ENCODE measurements at places on chromosomes 5 and 9.
A peak's percentile ranks its signal among the peaks of the same experiment; 100 is the strongest.

DNA sequence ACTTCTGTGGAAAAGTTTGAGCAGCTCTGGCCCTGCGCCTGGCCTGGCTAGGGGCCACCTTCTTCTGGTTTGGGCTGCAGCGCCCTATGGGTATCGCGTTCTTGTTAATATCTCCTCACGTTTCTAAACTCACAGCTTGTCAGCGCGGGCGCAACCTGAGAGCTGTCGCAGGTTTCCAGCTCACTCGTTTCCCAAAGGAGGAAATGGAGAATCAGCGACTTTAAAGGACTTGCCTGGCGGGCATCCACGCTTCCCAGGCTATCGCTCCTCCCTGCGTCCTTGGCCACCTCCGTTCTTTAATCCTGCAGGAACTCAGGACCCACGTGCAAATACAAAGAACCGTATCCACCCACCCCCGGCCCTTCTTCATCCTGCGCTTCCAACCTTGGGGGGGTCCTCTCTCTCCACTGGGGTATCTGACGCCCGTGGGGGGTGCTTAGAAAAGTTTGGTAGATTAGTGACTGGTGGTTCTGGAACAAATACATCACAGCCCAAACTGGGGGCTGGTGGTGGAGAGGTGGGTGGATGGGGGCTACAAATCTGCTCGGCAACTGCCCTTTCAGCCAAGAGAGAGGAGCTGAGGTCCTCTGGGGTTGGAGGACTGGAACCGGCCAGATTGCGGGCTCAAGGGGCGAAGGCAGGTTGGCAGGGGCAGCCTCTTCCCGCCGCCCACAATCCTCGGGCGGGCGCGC is 578 bp upstream of the PSAT1 start:
- DNase-seq, result peak; percentile 37

- DNase-seq, result no peak
Observed at GRCh38 chr9:137296670-137297664, 5.1 kb downstream of the NRARP start.

DNA sequence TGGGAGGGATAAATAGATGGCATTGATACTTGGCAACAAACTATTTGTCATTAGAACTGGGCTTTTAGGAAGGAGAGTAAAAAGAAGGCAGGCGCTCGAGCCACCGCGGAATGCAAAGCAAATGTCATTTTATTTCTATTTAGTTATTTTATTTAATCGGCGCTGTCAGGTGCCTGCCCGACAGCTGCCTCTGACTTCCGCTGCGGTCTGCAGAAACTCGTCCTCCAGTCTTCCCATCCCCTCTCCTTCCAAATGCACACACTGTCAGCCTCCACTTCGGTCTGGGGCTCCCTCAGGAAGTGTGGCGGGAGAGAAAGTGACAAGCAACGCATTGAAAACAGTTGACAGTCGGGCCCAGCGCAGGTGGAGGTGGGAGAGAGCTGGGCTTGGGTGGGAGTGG is 29.3 kb downstream of the ASS1 start:
- no peak for DNase-seq

DNA sequence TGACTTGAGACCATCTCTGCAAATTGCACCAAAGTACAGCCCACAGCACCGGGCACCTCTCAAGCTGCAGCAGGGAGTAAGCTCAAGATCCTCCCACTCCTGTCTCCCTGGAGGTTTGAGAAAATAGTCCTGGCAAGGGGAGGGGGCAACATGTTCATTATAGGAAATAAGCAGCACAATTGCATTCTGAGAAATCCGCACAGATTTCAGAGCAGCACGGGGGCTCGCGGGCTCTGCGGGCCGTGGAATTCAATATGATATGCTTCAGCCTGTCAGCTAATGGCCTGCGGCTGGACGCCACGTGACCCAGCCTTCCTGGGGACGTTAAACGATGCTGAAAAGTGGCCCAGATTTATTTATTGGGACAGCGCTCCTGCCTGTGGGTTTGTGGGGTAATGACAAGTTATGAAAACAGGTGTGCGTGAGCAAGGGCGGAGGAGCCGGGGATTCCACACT is 156.4 kb downstream of the DAB2IP start:
- no peak for DNase-seq

DNA sequence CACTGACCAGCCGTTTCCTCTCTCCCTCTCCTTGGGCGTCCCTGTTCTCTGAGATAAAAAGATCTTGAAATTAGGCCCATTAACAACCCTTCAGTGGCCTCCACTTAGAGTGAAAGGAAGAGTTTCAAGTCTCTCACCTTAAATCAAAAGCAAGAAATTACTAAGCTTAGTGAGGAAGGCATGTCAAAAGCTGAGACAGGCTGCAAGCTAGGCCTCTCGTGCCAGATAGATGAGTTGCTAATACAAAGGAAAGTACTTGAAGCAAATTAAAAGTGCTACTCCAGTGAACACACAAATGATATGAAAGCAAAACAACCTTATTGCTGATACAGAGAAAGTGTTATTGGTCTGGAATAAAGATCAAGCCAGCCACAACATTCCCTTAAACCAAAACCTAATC is 331.3 kb upstream of the SEMA6A start:
- no peak for DNase-seq

GRCh38 chr5:145591578-145591977 is 243.6 kb downstream of the PRELID2 start:
- DNase-seq, result no peak

- DNase-seq, result peak; percentile 12
Observed at GRCh38 chr9:36862206-36863145, 171.6 kb downstream of the PAX5 start.

- DNase-seq, result no peak
Observed at GRCh38 chr5:153753645-153754432, 263.4 kb downstream of the GRIA1 start.

DNA sequence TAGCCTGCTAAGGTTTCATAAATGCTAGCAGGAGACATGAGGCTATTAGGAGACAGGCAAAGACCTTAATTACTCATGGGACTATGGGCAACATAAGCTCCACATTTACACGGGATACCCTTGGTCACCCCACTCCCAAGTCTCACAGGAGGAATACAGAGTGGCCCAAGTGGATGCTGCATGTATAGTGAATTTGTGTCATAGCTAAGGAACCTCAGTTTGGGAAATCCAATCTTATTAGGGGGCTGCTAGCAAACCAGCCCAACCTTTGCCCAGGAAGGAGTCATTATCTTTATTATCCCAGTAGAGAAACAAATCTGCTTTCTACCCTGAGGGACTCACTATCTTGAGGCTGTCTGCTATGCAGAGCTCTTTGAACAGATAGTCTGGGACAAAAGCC is 405.9 kb downstream of the KIAA0825 start:
- DNase-seq, result no peak

DNA sequence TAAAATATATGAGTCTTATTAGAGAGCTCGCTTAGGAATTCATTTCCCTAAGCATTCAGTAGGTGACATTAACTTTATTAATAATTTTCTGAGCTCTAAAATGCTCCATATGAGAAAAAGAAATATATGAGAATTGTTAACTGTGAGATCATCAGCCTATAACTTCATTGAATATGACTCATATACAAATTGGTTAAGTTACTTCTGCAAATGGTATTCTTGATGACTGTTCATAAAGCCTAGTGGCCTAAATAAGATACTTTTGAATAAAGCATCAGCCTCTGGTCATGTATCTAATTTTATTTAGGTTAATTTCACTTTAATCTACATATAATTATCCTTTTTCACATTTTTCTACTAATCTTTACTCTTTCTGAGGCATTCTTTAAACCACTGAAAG is 710.2 kb upstream of the ACO1 start:
- no peak for DNase-seq

- no peak for DNase-seq
Observed at GRCh38 chr5:43889233-43889632, 286.3 kb downstream of the NNT start.

GRCh38 chr5:115452536-115453235 is 91.9 kb downstream of the FEM1C start:
- DNase-seq, result no peak

GRCh38 chr5:39352951-39353350 is 11.3 kb downstream of the C9 start:
- no peak for DNase-seq
